ENCODE measurements at places on chromosomes 16 and 17. TPM values are rescaled to one million over a fixed set of nuclear protein-coding genes. Genes with fewer than 3 reads are reported as not detected.

Gene GNG13
- not detected for total RNA-seq

Gene TNP2
- not detected for total RNA-seq

Gene SSTR5
- not detected for total RNA-seq

Gene CDK5RAP3
- total RNA-seq = 55.2 TPM

Gene NEUROD2
- not detected for total RNA-seq

Gene GLG1
- 215 TPM for total RNA-seq

Gene TRAF4
- 8.7 TPM for total RNA-seq

Gene KRT35
- total RNA-seq = not detected

Gene GINS3
- total RNA-seq = 2.7 TPM

Gene ACE
- total RNA-seq = 130 TPM

Gene AOC3
- 3.3 TPM for total RNA-seq

Gene TEFM
- total RNA-seq = 9.1 TPM
